ENCODE measurements at places on chromosomes 1 and 21.

DNA sequence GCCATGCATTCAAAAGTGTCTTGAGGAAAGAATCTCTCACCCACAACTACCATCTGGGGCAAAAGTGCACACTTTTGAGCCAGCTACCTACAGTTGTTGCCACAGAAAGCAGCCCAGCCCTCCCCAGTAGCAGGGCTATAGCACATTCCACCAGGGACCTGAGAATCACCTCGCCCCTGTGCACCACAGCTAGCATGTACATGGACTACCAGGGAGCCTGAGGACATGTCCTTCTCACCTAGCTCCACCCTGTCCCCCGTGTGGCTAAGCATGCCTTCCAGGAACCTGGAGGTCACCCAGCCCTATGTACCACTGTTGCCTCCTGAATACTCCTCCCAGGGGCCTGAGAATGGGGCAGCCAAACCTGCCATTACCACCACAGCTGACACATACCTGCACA, 16.9 kb downstream of the SPRR2G start:
- DNase-seq, result no peak

- no peak for DNase-seq
Measured at GRCh38 chr1:9302745-9303524, 10.2 kb downstream of the SPSB1 start.

- no peak for DNase-seq
Measured at GRCh38 chr1:18464665-18465050, 16.1 kb upstream of the KLHDC7A start.

DNA sequence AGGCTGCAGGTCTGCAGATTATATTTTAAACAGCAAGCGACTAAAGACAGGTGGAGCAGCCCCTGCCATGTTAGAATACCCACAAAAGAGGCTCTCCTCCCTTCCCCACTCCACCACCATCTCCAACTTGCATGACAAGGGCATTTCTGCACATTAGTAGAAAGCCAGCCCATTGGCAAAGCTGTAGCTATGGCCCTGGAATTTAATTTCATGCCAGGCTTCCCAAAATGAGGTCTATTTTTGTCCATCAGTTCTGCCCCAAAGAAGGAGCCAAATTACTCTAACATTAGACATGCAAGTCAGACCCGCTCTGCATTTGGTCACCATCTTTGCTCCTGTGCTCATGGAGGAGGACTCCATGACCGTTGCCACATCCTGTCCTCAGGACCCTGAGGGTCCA, 115.2 kb downstream of the LAMC2 start:
- DNase-seq, result no peak

DNA sequence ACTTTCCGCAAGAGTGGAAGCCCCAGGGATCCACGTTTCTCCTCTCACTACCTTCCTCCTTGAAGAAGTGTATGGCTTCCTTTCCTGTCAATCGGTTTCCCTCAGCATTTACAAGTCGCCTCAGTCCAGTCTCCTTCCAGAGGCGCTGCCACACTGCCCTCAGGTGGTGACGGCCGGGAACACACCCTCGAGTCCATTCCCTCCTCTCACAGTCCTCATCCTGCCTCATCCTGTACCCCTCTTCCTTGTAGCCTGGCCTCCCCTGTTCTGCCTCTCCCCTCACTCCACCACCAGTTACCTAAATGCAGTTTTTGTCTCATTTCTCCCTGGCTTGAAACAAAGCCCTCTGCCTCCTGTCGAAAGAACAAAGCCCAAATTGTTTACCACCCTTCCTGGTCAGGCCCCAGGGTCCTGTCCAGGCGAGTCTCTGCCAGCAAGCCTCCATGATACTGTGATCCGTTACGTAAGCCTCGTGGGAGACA, 23.2 kb upstream of the LSM10 start:
- DNase-seq, result peak; percentile 93

DNA sequence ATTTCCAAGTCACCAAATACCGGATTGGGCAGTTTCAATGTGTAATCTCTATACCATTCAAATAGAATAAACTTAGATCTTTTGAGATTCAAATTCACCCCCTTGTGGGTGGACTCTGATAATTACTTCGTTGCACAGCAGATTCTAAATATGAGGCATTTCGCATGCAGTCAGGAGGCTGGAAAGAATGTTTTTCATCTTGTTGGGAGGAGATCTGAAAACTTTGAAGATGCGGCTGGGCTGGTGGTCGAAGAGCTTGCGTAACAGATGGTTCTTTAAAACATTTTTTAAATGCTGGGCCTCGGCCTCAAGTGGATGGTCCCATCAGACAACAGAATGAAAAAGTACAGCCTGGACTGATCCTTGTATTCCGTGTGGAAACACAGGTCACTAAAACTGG, 10.4 kb downstream of the NR5A2 start:
- no peak for DNase-seq
